ENCODE measurements at places on chromosomes 2 and 18. TPM values are rescaled to one million over a fixed set of nuclear protein-coding genes. Genes with fewer than 3 reads are reported as not detected.

DNA sequence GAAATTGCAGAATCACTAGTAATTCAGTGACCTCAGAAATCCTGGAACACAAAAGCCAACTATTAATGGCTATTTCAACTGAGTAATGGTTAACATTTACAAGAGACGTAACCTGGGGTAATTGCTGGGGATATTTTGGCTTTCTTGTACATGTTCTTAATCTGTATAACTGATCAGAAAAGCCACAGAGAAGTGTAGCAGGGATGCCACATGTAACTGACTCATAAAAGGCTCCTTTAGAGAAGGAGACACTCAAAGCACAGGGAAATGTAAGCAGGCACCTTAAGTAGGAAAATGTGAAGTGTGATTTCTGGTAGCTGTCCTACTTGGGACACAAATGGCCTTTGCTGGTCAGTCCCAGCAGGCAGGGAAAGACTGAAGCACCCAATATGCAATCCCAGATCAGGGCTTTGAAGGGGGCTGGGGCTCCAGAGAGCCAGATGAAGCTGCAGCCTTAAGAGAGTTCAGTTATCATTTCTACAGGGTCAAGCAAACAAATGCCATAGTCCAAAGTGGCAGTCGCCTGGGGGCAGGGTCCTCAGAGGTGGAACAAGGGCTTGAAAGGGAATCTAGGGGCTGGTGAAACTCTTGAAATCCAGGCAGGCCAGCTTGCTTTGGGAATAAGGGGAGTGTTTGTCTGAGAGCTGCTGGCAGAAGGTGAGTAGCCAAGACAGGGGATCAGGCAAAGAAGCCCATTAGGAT lies 7.2 kb upstream of the SPOPL start:
- no peak for DNase-seq
- peaks cover 2% of the 10 kb centered on the region for H3K4me1 ChIP-seq
- H3K36me3 ChIP-seq = no peaks in the 10 kb centered on the region
- H3K27ac ChIP-seq = no peak overlapping the region
- no peaks in the 10 kb centered on the region for H3K27me3 ChIP-seq
- no peak overlapping the region for H3K4me3 ChIP-seq

DNA sequence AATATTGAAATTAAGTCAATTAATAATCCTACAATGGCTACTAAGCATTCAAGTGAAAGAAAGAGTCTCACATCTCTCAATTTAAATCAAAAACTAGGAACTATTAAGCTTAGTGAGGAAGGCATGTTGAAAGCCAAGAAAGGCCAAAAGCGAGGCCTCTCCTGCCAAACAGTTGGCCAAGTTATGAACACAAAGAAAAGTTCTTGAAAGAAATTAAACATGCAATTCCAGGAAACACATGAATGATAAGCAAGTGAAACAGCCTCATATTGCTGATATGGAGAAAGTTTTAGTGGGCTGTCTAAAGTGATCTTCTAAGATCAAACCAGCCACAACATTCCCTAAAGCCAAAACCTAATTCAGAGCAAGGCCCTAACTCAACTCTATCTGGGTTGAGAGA lies 11.8 kb downstream of the RDH14 start:
- no peaks in the 10 kb centered on the region for H3K27me3 ChIP-seq
- peak; percentile 45 for DNase-seq
- no peaks in the 10 kb centered on the region for H3K36me3 ChIP-seq
- H3K4me1 ChIP-seq = peaks cover 18% of the 10 kb centered on the region
- H3K27ac ChIP-seq = no peak overlapping the region

DNA sequence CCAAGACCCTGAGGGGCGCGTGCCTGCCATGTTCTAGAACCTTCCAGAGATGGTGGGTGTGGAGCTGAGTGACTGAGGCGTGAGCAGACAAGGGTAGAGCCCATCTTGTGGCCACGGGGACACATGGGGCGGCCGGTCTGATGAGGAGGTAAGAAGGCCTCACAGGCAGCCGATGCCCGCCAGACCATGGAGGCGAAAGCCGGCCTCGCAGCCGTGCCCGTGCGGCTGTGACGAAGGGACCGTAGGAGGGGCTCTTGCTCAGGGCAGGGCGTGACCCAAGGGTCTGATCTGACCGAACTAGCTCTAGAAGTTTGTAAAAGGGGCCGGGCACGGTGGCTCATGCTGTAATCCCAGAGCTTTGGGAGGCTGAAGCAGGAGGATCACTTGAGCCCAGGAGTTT lies 19.6 kb downstream of the D2HGDH start:
- no peak for DNase-seq
- H3K4me3 ChIP-seq = no peak overlapping the region
- H3K36me3 ChIP-seq = no peaks in the 10 kb centered on the region
- H3K4me1 ChIP-seq = no peaks in the 10 kb centered on the region

DNA sequence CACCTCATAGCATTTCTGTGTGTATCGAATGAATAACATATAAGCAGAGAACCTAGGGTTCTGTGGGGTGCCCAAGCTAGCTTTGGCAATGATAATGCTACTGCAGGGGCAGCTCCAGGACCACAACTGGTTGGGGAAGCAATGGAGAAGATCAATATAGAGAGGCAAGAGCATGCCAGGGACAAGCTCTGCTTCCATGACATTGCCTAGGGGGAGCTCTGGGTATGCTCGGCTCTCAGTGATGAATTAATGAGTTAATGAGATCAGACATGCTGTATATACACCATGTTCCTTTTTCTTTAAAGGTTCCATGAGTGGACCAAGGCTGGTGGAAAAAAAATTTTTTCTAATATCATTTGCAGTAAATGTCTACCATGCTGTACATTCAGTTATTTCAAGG lies 618.4 kb downstream of the BCL11A start:
- no peak overlapping the region for H3K4me3 ChIP-seq
- H3K36me3 ChIP-seq = no peaks in the 10 kb centered on the region
- H3K27me3 ChIP-seq = no peaks in the 10 kb centered on the region

DNA sequence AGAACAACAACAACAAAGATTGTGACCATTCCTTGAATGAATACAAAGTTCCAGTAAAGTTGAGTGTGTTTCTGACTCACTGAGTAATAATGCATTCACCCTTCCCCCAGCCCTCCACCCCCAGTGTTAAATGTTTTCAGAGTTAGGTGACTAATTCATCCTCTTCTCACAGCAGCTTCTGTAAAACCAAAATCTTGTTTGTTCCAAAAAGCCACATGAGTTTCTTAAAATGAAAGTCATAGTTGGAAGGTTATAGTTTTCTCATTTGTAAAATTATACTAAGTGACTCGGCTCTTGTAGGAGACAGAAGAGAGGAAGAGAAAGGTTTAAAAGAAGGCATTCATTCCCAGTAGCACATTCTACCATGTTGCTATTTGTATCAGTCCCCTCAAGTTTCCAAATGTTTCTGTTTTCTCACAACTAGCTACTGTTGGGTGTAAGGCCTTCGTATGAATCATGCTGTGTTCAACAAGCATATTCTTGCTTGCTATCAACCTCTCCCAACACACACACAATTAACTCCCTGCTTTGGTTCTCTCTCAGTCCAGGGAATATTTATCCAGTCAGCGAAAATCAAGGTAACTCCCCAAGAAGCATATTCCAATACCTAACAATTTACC lies 75.3 kb downstream of the MBD2 start:
- H3K4me1 ChIP-seq = peaks cover 2% of the 10 kb centered on the region
- H3K36me3 ChIP-seq = no peaks in the 10 kb centered on the region
- peak overlapping the region; percentile 74 for H3K27ac ChIP-seq
- no peak for DNase-seq
- H3K27me3 ChIP-seq = no peaks in the 10 kb centered on the region

The TEKT4 gene
- total RNA-seq = not detected

The FMNL2 gene
- total RNA-seq = 55.1 TPM
